Smooth muscle cell of the brain vasculature (primary cell): ENCODE measurements at places on chromosomes 5 and 9.

GRCh38 chr5:72216756-72217155 is 103.3 kb downstream of the MRPS27 start:
- DNase-seq: no peak

DNA sequence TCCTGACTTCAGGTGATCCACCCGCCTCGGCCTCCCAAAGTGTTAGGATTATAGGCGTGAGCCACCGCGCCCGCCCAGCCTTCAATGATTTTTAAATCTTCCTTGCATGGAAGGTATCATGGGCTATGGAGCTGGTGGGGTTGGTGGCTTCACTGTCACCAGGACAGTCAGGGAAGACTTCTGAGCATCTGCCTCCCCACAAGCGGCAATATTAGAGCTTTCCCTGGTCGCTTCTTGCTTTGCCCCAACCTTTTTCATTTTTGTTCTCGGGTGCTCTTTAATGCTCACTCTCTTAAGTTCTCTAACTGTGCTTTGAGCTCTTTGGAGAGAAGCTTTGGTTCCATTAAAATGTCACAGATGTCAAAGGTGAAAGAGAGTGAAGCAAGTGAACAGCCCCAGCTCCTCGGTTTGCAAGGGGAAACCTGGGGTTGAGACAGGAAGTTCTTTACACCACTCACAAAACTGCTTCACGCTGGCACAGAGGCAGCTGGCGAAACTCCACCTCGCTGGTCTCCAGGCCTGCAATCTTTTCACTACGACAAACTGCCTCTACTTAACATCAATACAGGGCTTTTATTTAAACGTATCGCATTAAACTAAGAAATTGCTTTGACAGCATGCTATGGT is 142.5 kb upstream of the RETREG1 start:
- no peak for DNase-seq

DNA sequence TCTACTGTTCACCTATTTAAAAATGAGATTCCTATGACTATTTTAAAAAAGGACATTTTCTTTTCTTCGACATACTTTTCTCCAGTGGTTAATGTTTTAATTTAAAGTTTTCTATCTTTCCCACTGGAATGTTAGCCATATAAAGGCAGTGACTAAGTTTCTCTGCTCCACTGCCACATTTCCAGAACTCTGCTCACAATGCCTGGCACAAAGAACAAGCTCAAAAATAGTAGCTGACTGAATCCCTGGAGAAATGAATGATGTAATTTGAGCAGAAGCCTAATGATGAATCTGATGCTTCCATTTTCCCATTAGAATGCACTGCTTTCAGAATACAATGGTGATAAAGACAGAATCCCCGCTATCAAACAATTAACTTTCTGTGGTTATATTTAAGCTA is 817.8 kb downstream of the MTRR start:
- DNase-seq: no peak

DNA sequence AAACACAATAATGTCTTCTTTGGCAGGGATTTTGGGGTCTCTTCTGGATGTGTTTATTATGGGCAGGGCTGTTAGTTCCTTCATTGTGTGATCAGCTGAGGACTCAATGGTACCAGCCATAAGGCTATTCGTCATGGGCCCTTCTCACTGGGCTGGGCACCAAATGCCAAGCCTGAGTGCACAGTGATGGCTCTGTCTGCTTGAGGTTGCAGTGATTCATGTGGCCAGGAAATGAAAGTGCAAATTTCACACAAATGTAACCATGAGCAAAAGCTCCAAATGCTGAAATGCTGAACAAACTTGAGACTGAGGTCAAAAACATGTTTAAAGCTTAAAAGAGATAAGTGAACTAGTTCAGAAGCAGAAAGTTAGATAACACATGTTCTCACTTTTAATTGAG is 191.0 kb downstream of the TARS1 start:
- DNase-seq: no peak

- no peak for DNase-seq
Observed at GRCh38 chr9:136697146-136697820, 10.0 kb upstream of the AGPAT2 start.

- no peak for DNase-seq
Observed at GRCh38 chr9:84054341-84055010, 73.9 kb downstream of the RMI1 start.

- no peak for DNase-seq
Observed at GRCh38 chr5:43279548-43280274, 33.5 kb downstream of the HMGCS1 start.

- DNase-seq: no peak
Observed at GRCh38 chr9:110087605-110088004, 120.4 kb downstream of the C9orf152 start.

- no peak for DNase-seq
Observed at GRCh38 chr9:89464300-89464901, 33.5 kb downstream of the SEMA4D start.

DNA sequence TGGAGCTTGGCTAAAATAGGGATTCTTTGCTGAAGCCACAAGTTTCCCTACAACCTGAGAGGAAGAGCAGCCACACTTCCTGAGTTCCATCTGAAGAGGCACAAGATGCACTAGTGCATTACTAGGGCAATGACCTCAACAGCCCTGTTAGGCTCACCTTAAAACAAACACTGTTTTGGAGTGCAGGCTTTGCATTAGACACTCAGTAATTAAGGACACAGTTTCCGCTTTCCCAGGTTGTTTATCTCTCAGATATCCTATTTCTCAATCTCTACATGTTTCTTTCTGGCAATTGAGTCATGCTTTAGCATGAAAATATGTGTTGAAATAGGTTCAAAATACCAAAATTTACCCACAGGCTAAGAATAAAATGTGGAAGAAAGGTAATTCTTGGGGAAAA is 34.2 kb downstream of the EMB start:
- DNase-seq: no peak

DNA sequence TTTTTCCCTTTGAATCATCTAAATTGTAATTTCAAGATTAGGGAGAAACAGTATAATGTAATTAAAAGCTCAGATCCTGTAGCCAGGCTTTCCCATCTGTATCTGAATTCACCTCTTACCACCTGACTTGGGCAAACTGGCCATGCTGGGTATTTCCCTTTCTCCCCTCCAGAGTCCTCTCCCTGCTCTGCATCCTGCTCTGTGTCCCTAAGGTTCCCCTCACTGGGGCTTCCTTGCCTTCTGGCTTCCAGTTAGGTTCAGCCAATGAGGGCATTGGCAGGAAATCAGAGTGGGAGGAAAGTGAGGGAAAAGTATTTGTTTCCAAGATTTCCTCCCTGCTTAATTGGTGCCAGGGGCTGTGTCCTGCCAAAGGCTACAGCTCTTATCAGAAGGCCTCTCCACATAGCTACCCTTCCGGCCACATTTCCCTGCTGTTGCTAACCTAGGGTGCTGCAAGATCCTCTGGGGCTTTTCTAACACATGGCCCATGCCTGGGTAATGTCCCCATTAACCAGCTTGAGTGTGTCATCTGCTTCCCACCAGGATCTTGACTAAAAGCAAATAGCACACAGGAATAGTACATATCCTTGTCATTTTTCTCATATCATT is 51.0 kb upstream of the MPDZ start:
- no peak for DNase-seq

GRCh38 chr5:34480810-34481528 is 175.2 kb upstream of the RAI14 start:
- no peak for DNase-seq

DNA sequence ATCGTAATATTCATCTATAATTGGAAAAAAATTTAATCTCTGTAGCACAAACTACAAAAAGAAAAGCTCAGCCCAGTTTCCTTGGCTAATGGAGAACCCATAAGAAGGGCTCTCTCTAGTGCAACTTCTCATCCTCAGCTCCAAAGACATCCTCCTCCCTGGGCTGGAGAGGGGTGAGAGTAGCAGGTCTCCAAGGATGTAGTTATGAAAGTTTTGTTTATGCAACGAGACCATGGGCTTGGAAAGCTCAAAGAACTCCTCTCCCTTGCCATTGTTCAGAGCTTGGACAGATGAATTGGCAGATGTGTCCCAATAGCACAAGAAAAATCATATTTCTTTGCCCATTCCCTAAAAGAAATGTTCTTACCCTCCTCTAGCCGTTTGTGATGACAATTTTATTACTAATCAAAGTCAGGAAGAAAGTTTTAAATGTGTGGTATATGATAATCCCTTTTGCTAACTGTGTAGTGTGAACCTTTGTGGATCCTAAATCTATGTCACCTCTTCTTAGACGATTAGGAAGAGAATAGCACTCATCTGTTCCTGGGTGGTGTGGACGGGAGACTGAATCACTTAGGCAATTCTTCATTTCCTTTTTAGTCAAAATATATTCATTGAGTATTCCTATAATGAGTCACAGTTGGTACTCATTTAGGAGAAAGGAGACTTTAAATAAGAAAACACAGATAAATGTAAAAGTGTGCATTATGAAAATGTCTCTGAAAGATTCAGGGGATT is 52.2 kb downstream of the GARNL3 start:
- DNase-seq: no peak

GRCh38 chr5:18742830-18743229 is 1108.6 kb downstream of the TAF11L14 start:
- no peak for DNase-seq

DNA sequence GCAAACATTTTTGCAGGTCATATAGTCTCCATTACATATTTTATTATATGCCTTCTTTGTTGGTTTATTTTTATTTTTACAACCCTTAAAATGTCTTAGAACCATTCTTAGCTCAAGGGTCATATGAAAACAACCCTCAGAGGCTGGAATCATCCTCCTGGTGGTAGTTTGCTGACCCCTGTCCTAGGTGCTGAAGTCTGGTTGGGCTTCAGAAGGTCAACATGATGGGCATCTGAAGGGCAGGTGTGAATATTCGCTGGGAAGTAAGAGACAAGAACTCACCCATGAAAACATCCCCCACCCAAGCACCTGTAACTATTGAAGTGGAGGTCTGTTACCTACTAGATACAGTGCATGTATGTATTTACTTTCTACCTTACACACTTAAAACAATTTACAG is 75.4 kb downstream of the OSMR start:
- no peak for DNase-seq
